GM04503 (cell line): ENCODE measurements at places on chromosomes 4 and X.
A peak's percentile ranks its signal among the peaks of the same experiment; 100 is the strongest.

DNA sequence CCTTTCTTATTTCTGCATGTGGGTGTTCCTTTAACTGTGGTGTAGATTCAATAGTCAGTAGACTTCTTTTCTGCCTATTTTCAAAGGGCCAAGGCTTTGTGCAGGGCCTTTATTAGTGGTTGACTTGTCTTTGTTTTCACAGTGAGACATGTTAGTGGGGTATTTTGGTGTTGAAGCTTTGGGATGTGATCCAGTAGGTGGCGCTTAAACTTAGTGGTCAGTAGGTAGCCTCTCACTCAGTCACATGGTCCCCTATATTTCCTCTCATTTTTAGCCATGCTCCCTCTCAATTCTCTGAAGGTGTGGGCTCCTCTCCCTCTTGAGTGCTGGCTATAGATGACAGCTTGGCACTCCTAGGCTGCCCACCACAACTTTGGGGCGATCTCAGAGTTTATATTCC lies 23.4 kb upstream of the SLC10A7 start:
- no peak for DNase-seq

DNA sequence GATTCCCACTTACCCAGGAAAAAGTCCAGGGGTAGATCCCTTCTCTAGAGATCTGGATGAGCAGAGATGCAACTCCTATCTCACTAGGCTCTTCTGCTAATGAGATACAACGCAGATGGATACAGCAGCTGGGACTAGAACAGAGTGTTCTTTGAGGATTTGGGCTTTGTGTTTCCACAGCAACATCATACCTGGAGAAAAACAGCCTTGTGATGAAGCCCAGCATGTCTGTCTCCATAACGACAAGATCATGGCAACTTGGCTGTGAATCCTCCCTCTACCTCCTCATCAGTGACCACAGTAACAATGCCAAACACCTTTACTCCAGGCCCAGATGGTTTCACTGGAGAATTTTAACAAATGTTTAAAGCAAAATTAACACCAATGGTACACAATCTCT lies 80.1 kb downstream of the RCHY1 start:
- no peak for DNase-seq

DNA sequence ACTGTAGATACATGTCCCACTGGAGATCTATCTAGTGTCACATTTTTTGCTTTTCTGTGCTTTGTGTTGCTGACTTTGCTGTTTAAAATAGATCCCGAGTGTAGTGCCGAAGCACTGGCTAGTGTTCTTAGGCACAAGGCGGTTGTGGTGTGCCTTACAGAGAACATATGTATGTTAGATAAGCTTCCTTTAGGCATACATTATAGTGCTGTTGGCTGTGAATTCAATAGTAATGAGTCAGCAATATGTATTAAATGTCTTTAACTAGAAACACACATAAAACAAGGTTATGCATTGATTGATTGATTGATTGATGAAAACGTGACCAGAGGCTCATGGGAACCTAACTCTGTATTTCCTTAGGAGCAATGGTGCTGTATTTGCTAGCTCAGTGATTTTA lies 56.2 kb downstream of the COX7B2 start:
- no peak for DNase-seq

GRCh38 chr4:124433500-124433899 lies 279.0 kb downstream of the ANKRD50 start:
- DNase-seq = no peak

GRCh38 chrX:155966876-155967275 lies 30.6 kb upstream of the IL9R start:
- DNase-seq = no peak

DNA sequence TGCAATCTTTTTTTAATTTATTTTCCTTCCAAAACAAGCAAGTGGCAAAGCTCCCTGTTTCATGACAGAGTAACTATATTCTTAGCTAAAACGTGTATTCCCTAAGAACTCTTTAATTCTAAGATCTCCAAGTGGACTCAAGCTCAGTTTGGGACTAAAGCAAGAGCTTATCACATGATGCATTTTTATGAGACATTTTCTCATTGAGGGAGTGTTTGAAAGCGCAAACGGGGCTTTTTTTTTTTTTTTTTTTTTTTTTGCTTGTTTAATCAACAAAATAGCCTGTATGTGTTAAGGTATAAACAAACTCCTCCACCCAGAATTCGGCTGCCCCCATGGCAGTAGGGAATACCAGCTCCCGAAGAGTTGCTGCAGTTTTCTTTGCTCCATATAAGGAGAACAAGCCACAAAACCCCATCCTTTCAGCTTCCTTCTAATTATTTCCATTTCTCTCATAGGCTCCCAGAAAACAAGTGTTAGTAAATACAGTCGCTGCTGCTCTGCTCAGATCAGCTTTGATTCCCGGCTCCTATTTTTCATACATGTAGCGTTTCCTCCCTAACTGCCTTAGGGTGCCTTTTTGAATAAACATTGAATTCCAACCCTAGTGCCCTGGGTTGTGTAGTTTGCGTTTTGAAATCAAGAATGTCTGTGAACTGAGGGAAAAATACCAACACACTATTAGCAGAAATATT lies 669 bp upstream of the PPARGC1A start:
- DNase-seq = no peak

DNA sequence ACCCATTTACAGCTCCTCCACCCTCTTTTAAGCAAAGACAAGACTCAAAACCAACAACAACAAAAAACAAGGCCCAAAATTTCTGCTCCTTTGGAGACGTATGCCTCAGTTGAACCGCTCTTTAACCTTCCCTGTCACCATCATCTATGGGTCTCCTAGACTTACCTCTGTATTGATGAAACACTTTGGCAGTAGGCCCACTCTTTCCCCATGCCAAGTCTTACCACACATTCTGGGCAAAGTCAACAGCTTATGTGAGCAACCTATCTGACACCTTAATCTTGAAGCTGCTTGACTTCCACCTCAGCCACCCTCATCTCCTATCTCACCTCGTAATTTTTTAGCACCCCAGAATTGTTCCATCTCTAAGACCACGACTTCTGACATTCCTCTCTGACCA lies 99.7 kb upstream of the CXorf66 start:
- no peak for DNase-seq

GRCh38 chr4:152605641-152606335 lies 69.9 kb upstream of the FBXW7 start:
- peak; percentile 61 for DNase-seq

DNA sequence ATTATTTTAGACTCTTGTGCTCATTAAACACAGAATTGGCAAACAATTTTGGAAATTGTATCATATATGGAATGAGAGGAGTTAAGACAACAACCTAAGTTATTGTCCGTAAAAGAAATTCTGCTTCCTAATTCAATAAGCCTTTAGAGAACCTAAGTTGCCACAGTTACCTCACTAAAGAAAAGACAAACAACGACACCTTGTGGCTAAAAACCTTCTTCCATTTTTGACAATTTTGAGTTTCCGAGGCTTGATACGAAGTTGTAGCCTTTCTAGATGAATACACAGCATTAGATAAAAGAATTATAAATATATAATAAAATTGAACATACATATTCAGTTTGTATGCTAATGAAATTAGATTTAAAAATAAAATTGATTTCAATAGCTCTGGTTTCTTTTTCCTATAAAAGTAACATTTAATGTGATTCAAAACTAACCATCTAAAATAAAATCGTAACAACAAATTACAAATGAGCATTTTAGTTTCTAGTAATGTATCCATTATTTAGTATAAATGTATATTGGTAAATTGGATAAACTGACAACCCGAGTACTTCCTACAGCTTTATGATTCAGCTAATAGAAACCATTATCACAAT lies 275.1 kb downstream of the GPM6A start:
- peak; percentile 18 for DNase-seq

DNA sequence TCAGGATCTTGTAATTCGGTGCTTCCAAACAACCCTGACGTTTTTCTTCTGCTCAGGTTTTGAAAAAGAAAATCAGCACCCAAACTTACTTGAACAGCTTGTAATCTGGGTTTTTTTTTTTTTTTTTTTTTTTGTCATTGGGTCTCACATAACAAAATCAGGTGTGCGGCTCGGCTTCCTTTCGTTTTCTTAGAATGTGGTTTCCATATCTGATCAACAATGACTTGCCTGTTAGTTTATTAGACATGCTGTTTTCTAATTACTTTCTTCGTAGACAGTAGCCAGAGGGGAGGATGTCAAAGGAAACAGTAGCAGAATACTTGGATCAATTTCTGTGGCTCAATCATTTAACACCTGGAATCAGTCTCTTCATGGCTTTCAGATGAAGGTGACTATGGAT lies 890 bp upstream of the FREM3 start:
- DNase-seq = no peak

DNA sequence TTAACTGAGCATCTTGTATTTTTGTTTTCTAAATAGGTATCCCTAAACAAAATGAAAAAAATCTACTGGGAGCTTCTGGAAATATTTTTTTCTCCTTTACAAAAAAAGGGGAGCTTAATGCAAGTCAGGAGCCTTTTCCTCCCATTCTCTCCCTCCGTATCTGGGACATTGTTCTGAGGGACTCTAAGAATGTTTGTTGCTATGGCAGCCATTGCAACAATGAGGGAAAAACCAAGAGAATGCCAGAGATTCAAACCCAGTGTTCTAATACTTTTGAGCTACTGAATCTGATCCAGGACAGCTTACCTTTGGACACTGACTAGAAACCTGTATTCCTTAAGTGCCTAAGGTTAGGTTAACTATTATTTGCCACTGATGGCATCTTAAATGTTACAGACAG lies 485.7 kb upstream of the HS3ST1 start:
- DNase-seq = no peak

GRCh38 chrX:118143578-118143977 lies 27.0 kb upstream of the KLHL13 start:
- DNase-seq = no peak

- DNase-seq = no peak
Measured at GRCh38 chr4:101019313-101019712, 328.0 kb downstream of the PPP3CA start.

DNA sequence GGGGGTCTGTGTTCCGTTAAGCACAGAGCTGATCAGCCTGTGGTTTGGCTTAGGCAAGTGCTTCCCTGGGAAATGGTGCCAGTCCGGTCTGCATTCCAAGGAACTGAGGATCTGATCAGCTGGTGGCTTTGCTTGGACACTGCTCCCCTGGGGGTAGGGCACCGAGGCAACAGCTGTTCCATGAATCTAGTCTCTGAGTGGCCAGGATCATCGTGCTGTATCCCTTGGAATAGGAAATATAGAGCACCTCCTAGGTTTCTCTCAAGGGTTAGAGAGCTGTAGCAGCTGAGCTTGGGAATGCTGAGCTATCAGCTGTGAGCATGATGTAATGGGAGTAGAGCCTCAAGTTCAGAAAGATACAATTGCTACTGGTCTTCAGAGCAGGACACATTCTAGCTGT lies 863.9 kb downstream of the RAPGEF2 start:
- no peak for DNase-seq

DNA sequence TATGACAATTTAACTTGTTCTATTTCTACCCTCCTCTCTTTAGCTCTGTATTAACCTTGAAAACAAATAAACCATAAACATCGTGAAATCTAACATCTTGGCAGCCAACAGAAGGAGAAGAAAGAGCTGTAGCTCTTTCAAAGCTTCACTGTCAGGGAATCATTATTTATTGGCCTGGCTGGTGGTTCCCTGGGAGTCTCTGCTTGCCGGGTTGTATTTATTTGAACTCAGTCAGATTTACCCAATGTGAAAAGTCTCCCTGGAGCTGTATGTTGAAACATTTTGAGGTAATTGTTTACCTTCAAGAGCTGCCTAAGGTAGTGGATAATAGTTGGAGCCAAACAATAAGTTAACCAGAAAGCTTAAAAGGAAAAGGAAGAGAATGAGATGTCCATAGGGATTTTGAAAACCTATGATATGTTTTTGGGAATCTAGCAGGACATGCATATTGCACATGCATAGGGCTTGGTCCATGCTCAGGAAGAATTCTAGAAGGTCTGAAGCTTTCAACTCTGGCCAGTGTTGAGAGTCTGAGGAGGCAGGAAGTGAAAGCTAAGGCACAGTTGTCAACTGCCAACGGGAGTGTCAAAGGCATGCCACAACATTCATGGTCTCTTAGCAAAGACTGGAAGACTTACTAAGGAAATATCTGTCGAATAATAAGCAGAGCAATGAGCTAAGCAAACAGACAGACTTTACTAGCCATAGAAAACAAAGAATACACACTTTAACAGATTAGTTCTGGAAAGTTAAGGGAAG lies 621.6 kb downstream of the PCDH7 start:
- DNase-seq = no peak

- no peak for DNase-seq
Measured at GRCh38 chr4:104815665-104816064, 321.0 kb upstream of the CXXC4 start.

DNA sequence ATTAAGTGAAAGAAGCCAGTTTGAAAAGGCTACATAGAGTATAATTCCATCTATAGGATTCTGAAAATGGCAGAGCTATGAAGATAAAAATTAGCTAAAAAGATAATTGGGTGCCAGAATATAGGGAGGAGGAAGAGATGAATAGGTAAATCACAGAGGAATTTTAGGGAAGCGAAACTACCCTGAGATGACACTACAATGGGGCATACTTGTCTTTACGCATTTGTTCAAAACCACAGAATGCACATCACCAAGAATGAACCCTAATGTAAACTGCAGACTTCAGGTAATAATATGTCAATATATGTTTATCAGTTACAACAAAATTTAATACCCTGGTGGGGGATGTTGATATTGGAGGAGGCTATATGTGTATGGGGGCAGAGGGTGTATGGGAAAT lies 1342.9 kb downstream of the ADGRL3 start:
- DNase-seq = no peak

DNA sequence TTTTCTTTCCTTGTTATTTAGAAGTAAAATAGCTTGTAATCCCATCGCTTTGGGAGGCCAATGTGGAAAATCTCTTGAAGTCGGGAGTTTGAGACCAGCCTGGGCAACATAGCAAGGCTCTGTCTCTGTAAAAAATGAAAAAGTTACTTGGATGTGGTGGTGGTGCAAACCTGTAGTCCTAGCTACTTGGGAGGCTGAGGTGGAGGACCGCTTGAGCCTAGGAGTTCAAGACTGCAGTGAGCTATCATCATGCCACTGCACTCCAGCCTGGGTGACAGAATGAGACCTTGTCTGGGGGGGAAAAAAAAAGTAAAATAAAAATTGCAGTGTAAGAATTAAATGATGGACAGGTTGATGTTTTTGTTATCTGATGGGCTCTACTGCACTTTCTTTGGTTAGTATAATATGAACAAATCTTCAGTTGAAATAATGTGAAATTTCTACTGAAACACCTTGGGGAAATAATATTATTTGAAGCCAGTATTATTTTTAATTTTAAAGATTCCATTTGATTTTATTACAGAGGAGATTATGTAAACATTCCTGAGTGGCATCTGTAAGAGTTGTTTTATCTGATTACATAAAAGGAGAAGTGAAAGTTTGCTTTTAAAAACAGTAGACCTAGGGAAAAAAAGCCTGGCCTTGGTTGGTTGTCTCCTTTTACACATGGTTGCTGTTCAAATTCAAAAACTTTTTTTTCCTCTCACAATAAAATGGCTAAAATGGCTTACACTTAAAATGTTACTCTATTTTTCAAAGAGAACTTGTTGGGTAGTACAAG lies 10.5 kb upstream of the NDUFC1 start:
- no peak for DNase-seq

DNA sequence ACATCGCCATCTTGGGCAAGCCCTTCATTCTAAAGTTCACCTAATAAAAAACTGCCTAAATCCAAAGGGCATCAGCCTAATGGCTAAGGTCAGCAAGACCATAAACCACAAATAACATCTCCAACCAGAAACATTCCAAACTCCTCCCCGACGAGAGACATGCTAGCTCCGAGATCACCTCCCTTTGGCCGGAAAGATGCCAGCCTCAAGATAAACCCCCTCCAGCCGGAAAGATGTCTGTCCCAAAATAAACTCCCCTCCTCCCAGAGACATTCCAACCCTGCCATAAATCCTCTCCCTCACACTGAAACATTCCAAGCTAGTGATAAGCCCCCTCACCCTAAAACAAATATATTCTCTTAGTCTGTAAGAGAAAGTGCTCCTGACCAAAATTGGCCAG lies 13.3 kb upstream of the DYNLT3 start:
- no peak for DNase-seq
